ENCODE measurements at places on chromosomes 5 and 9.
A peak's percentile ranks its signal among the peaks of the same experiment; 100 is the strongest.

DNA sequence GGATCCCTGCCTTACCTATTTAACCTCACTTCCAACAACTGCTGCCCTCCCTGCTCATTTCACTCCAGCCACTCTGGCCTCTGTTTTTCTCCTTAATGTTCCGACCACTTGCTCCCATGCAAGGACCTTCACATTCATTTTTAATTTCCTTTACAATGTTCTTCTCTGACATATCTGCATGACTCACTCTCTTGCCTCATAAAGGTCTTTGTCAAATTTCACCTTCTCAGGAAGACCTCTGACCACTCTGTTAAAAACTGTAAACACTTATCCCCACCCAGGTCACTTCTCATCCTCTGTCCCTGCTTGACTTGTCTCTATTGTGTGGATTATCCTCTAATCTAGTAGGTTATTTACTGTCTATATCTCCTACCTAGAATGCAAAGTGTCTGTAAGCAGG lies 751.2 kb downstream of the BRINP1 start:
- DNase-seq, result no peak

DNA sequence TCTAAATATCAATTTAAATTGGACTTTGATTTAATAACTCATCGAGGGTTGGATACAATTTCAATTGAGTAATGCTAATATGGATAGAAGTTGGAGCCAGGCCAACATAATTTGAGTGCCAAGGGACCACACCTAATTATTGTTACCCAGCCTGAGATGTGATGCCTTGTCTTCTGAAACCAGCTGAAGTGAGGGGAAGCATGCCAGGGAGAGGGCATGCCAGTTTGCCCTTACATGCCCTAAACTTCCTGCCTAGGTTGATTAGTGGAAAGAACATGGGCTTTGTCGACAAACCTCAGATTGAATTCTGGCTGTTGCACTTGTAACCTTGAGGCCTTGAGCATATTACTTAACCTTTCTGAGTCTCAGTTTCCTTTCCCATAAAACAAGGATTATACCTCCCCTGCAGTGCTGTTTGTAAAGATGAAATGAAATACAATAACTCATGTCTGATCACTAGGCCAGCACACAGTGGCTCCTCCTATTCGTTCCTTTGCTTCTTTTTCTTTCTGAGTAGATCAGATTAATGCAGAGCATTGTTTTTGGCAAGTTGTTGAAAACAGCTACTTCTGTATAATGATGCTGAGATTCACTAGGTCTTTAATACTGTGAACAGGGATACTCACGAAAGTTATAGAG lies 412.8 kb downstream of the TLE4 start:
- peak; percentile 57 for DNase-seq

DNA sequence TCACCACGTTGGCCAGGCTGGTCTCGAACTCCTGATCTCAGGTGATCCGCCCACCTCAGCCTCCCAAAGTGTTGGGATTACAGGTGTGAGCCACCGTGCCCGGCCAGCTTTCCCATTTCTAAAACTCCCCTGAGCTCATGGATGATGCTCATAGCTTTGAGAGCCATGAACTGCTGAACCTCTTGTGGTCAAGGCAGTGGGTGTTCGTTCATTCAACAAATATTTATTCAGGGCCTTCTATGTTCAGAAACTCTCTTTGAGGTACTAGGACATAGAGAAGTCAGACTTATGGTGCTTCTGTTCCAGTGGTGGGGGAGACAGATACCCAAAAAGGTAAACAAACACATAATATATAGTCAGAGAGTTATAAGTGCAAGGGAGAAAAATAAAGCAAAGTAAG lies 2.7 kb downstream of the BSPRY start:
- DNase-seq, result no peak

- DNase-seq, result no peak
Measured at GRCh38 chr9:14396171-14396570, 82.2 kb upstream of the NFIB start.

- DNase-seq, result no peak
Measured at GRCh38 chr9:135016037-135016640, 71.3 kb upstream of the OLFM1 start.

DNA sequence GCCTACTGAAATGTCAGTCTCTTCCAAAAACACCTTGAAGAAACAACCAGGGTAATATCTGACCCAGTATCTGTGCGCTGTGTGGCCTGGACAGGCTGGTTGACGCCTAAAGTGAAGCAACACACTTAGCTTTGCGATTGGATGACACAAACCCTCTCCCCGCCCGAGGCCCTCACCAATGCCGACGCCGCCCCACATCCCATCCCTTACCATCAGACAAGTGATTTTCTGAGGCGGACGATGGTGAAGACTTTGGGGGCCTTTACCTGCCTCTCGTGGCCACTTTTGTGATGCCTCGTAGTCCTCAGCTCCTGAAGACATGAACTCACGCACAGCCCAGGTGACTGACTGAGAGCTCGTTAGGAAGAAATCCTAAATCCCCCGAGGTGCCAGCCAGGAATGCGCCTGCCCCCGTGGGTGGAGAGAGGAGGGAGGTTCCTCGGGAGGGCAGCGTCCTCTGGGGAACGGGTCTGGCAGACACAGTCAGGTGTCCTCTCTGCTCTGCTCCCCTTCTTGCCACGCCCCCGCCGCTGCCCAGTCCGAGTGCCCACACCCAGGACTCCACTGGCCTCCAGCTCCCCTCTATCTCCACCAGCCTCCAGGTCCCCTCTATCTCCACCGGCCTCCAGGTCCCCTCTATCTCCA lies 31.0 kb upstream of the RXRA start:
- DNase-seq, result no peak

- no peak for DNase-seq
Measured at GRCh38 chr9:134389642-134390041, 63.4 kb downstream of the RXRA start.

- DNase-seq, result no peak
Measured at GRCh38 chr5:566636-567309, 42.5 kb upstream of the SLC9A3 start.

DNA sequence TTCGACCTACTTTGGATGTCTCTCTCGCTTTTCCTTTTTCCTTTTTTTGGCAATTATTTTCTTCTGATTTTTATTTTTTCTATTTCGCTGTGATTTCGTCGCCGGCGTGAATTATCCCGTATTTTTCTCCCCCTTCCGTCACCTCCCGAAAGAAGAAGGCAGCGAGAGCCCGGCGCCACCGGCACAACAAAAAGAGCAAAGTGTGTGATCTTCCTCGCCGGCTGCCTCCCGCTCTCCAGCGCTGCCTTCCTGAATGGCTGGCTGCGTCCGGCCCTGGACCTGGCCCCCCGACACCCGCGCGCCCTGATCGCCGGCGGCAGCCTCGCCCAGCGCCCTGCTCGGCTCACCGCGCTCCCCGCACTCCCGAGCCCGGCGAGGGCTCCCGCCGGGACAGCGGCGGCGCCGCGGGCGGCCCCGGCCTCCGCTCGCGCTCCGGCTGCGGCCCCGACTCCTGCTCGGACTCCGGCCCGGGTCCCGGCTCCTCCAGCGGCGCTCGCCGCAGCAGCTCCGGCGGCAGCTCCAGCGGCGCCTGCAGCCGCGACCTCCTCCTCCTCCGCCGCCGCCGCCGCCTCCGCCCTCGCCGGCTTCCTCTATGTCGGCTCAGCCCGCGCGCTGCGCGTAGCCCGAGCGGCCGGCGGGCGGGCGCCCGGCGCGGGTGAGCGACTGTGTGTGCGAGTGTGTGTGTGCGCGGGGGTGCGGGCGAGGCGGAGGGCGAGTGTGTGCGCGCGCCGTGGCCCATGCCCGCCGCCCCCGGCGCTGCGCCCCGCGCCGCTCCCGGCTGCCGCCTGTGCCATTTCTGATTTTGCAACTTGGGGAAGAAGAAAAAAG lies 960 bp downstream of the NR2F1 start:
- DNase-seq, result peak; percentile 68
